ENCODE measurements at places on chromosomes 12 and 14.

DNA sequence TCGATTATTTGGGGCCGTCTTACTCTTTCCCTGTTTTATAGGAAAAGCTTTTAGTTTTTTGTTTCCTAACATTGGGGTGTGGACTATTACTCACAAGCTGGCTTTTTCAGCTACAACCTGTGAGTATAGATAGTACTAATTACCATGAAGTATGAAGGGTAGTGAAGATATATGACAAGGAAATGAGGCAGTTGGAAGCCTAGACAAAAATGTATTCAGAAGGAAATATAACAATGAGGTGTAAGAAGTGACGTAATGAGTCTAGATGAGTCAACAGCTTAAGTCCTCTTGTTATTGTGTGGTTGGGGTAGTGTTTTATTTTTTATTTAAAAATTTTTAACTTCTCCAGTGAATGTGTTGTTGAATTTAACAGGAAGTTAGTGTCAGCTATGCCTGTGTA lies 804.5 kb downstream of the NRXN3 start:
- peak; percentile 61 for DNase-seq

- peak; percentile 60 for DNase-seq
Measured at GRCh38 chr12:11500188-11500860, 105.0 kb upstream of the PRB2 start.

- peak; percentile 65 for DNase-seq
Measured at GRCh38 chr14:93984070-93984469, 7.7 kb upstream of the ASB2 start.

DNA sequence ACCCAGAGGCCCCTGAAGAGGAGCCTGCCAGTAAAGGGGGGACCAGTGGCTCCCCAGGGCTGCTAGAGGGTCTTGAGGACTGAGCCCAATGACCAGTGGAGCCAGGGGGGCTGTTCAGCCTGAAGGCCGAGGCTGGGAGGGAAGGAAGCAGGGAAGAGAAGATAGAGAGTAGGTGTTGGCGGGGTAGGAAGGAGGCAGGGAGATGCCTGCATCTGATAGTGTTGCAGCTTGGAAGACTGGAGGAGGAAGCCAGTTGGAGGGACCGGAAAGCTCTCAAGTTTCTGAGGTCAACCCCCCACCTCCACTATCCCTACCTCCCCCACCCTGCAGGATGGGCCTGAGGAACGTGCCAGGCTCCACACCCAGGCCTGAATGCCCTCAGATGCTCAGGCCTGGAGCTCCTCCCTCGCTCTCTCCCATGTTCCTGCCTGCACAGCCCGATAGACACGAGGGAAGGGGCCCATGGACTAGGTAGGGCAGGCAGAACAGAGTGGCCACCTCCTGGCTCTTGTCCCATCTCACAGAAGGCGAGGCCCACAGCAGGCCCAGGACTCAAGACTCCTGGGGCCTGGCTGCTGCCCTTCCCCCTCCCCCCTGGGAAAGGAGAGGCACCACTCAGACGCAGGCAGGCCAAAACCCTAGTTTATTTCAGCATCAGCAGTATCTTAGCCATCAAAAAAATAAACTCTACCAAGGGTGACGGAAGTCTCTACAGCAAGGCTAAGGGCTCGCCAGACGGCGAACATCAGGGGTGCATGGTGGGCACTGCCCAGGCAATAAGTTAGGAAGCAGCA lies 3.4 kb downstream of the CKB start:
- DNase-seq = peak; percentile 65

GRCh38 chr14:68824517-68825347 lies 31.9 kb upstream of the ZFP36L1 start:
- peak; percentile 77 for DNase-seq

DNA sequence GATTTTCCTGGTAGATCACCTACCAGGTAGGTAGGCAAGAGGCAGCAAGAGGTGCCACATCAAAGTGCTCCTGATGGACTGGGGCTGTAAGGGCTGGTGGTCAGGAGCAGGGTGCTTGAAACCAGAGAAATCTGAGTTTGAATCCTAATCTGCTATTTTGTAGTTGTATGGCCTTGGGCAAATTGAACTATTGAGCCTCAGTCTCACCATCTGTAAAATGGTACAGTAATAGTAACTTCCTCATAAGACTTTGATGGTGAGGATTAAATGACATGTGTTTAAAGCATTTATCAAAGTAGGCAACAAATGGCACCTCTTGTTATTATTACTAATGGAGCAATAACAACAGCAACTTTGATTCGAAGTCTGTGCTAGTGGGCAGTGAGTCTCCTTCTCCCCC lies 32.0 kb downstream of the JDP2 start:
- DNase-seq = no peak

DNA sequence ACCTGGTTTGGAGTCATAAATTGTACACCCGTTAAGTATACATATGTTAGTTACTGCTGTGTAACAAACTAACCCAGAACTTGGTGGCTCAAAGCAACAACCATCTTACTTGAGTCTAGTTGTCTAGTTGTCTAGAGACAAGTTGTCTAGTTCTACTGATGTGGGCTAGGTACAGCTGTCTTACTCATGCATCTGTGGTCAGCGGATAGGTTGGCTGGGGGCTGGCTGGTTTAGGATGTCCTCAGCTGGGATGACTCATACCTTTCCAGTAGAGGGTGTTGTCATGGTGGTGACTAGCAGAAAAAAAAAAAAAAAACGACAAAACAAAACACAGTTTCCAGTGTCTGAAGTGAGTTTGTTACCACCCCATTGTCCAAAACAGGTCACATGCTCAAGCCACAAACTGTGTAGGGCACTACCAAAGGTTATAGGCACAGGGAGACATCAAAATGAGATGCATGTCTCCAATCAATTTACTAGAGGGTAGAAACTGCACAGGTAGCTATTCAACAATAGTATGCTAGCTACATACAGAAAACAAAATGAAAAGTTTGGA lies 680.3 kb downstream of the MED13L start:
- DNase-seq = peak; percentile 94

GRCh38 chr12:105951732-105952131 lies 187.0 kb downstream of the NUAK1 start:
- no peak for DNase-seq

- DNase-seq = peak; percentile 89
Measured at GRCh38 chr12:570435-570920, 92.8 kb downstream of the NINJ2 start.

DNA sequence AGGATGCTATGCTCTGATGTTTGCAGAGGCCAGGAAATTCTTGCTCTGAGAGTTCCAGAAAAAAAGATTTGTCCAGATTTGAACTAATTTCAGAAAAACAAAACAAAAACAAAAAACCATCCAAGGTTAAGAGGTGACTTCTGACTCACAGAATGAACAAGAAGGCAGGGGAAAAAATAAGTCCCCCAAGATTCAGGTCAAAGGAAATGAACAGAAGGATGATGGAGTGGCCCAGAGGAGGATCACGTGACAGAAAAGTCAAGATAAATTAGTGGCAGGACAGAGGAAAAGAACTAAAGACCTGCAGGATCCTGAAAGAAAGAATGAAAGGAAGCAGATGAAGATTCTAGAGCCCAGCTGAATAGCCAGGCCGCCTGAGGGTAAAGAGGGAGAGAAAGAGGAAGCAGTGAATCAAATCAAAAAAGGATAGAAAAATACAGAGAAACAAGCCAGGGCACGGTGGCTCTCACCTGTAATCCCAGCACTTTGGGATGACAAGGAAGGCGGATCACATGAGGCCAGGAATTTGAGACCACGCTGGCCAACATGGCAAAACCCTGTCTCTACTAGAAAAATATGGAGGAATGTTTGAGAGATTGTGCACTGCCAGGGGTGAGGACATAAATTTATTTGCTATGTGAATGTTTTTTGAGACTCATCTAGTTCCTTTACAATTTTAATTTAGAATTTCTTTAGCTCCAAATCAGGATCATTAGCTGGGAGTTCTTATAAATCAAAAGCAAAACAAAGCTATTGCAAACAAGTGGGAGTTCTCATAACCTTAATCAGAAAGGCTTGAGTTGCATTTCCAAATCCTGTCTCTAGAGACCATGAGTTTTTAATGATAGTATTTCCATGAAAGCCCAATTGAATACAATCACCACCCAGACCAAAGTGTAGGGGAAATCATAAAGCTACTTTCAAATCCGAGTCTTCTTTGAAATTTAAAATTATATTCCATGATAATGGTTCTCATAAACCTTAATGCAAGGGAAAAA lies 217.1 kb upstream of the PLEKHG7 start:
- no peak for DNase-seq

DNA sequence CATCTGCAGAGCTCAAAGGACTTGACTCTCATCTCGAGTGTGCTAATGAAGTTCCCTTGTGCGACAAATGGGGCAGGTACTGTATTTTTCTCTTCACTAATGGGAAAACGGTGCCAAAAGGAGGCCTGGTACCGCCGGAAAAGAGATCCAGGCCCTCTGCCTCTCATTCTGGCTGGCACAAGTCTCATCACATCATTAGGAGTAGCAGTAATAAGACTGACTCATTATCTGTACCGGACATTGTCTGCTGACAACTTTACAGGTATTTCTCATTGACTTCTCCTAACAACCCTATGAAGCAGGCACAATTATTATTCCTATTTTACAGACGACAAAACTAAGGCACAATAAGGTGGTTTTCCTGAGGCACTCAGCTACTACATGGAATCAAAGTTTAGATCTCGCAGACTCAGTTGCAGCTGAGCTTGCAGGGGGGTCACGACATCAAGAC lies 668 bp downstream of the APPL2 start:
- DNase-seq = peak; percentile 55

- DNase-seq = no peak
Measured at GRCh38 chr12:111430433-111431353, 25.0 kb downstream of the SH2B3 start.

- no peak for DNase-seq
Measured at GRCh38 chr12:102016472-102016871, 45.3 kb downstream of the WASHC3 start.

DNA sequence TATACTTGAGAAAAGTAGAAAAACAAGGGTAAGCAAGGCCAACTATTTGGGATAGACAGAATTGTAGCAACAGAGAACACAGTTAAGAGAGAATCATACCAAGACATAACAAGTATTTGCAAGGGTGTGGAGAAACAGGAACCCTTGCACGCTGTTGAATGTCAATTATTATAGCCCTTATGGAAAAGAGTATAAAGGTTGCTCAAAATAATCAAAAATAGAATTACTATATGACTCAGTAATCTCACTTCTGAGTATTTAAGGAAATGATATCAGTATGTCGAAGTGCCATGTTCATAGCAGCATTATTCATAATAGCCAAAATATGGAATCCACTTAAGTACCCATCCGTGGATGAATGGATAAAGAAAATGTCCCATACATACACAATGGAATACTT lies 193.3 kb downstream of the PHLDA1 start:
- no peak for DNase-seq

- peak; percentile 32 for DNase-seq
Measured at GRCh38 chr12:56271031-56271430, 4.3 kb downstream of the COQ10A start.

GRCh38 chr12:85794531-85794930 lies 41.7 kb downstream of the RASSF9 start:
- peak; percentile 39 for DNase-seq

GRCh38 chr14:38536376-38537038 lies 280.6 kb upstream of the CLEC14A start:
- DNase-seq = no peak

DNA sequence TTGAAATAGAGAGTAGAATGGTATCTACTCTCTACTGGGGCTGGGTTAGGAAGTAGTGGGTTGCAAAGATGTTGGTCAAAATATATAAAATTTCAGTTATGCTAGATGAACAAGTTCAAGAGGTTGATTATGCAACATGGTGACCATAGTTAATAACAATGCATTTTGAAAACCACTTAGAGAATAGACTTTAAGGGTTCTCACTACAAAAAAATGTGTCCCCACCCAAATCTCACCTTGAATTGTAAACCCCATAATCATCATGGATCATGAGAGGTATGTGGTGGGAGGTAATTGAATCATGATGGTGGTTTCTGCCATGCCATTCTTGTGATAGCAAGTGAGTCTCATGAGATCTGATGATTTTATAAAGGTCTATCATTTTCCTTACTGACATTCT lies 94.0 kb downstream of the C12orf50 start:
- no peak for DNase-seq

DNA sequence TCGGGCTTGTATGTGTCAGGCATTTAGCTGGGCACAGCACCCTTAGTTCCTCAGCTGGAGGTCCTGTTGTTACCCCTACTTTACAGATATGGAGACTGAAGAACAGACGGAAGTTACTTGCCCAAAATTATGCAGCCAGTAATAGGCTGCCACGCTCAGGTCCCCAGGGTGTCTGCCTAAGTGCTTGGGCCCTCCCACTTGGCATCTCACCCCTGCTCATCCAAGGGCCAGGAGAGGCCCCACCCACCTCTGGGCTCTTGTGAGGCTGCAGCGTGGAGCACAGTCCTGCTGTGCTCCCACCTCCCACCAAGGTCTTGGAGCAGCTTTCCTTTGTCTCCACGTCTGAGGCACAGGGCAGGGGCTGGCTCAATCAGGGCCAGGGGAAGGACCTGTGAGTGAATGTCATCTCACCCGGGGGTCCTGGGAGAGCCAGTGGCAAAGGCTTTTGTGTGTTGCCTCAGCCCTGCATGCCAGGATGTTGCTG lies 64.6 kb downstream of the BEGAIN start:
- no peak for DNase-seq

GRCh38 chr14:93527203-93527607 lies 96.5 kb downstream of the UNC79 start:
- DNase-seq = no peak

GRCh38 chr12:76866726-76867125 lies 12.1 kb downstream of the CSRP2 start:
- DNase-seq = peak; percentile 35

DNA sequence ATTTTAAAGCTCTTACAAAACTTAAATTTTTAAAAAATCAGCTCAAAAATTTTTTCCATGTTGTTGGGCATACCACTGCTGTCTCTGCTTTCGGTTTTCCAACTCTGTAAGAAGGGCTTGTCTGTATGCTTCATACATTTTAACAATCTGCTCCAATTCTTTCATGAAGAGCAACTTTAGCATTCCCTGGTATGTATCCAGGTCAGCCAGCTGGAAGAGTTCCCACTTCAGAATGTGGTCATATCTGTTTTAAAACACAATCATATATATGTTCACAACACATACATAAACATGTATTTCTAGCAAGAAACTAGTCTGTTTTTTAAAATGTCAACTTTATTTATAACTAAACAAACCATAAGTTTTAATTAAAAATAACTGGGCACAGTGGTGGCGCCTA lies 33.0 kb downstream of the SAV1 start:
- no peak for DNase-seq

DNA sequence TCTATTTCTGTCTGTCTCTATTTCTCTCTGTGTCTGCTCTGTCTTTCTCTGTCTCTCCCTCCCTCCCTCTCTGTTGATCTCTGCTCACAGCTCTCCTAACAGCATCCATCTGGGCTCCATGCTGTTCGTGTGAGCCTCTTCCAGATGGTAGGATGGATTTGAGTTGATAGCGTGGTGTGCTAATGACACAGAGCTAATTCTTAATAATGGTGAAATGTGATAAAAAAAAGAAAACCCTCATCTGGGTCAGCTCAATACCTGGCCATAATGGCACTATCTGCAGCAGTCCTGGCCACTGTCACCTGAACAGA lies 96.4 kb downstream of the AACS start:
- no peak for DNase-seq

- DNase-seq = no peak
Measured at GRCh38 chr12:31119803-31120211, 46.1 kb downstream of the DDX11 start.

GRCh38 chr12:125169870-125170269 lies 104.6 kb downstream of the AACS start:
- DNase-seq = no peak
